ENCODE measurements at places on chromosomes 11 and 22. TPM values are rescaled to one million over a fixed set of nuclear protein-coding genes. Genes with fewer than 3 reads are reported as not detected.

Gene RIMBP3C
- polyA plus RNA-seq: 0.05 TPM

Gene STT3A
- 115 TPM for polyA plus RNA-seq

Gene CD3G
- polyA plus RNA-seq: 0.39 TPM

Gene PRR33
- not detected for polyA plus RNA-seq

Gene CDKN1C
- 4.3 TPM for polyA plus RNA-seq

GRCh38 chr11:8374716-8375115 is 111.0 kb upstream of the LMO1 start:
- no peaks in the 10 kb centered on the region for H3K36me3 ChIP-seq
- no peaks in the 10 kb centered on the region for H3K4me1 ChIP-seq
- H3K4me3 ChIP-seq: no peak overlapping the region
- DNase-seq: no peak
- H3K27me3 ChIP-seq: peaks cover 5% of the 10 kb centered on the region

- H3K27ac ChIP-seq: no peak overlapping the region
- H3K27me3 ChIP-seq: no peaks in the 10 kb centered on the region
- no peak overlapping the region for H3K4me3 ChIP-seq
- H3K36me3 ChIP-seq: no peaks in the 10 kb centered on the region
- H3K4me1 ChIP-seq: peaks cover 23% of the 10 kb centered on the region
These were observed 17.5 kb upstream of the TEF start for GRCh38 chr22:41364233-41364632.

- H3K27ac ChIP-seq: no peak overlapping the region
- H3K4me3 ChIP-seq: no peak overlapping the region
- no peak for DNase-seq
- no peaks in the 10 kb centered on the region for H3K36me3 ChIP-seq
- H3K4me1 ChIP-seq: peaks cover 6% of the 10 kb centered on the region
- no peaks in the 10 kb centered on the region for H3K27me3 ChIP-seq
These were observed 106.2 kb downstream of the ABTB2 start for GRCh38 chr11:34251589-34251980.

DNA sequence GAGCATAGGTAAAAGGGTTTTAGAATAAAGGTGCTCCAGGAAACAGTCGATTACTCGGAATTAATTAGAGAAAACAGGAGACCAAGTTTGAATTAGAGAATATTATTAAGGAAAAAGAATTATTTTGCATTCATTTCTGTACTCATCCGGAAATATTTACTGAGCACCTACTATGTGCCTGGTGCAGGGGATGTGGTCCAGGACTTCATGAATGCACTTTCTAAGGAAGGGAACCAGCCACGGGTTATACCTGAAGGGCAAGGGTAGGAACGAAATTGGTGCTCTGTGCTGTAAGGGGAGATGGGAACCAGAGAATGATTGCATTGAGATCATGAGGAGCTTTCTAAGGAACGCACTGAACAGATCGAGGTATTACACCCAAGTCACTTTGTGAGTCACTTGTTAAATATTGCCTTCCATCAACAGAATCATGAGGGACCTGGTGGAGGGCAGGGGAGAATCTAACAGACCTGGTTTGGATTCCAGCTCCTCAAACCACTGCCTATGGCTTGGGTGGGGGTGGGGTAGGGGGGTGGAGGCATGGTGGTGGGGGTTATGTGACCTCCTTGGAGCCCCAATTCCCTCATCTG is 40.9 kb downstream of the C11orf96 start:
- H3K36me3 ChIP-seq: no peaks in the 10 kb centered on the region
- no peak overlapping the region for H3K4me3 ChIP-seq
- DNase-seq: no peak
- H3K27ac ChIP-seq: no peak overlapping the region

DNA sequence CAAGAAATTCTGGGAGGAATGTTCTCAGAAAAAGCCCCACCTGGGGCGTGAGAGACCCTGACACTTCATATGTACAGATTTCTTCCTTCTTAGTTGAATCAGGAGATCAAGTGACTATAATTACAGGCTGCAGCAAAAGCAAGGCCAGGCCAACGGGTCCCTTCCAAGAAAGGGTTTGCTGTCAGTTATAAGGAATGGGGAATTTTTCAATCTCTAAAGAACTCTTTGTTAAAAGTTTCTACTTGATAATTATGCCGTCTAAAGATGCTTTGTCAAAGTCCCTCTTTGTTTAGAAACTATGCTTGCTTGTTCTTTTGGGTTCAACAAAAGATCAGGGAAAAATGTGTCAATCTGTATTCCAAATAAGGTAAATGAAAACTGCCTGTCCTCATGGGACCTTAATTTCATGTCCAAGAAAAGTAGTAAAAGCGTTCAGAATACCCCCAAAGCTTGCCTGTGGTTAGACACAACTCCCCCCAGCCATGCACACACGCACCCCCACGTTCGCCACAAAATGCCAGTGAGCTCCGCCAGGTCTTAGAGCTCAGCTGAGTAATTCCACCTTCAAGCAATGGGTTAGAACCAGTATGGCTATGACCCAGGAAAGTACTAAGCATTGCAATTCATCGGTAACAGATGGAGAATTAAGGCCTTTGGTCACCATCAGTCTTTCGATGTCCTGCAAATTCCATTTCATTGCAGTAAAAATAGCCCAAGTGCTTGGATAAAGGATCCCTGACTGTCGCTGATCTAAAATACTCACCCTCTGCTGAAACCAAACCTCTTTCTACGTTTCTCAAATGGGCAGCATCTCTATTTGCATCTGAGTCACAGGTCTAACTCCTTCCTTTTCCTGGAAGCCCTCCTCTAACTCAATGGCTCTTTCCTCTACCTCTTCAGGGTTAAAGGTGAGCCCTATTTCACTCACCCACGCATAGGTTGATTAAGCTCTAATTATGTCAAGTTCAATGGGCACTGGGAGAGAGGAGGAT is 419.2 kb upstream of the SYN3 start:
- H3K4me1 ChIP-seq: no peaks in the 10 kb centered on the region
- no peak for DNase-seq
- H3K27ac ChIP-seq: no peak overlapping the region

GRCh38 chr11:15884141-15884540 is 472.2 kb downstream of the SOX6 start:
- no peak for DNase-seq
- H3K4me1 ChIP-seq: no peaks in the 10 kb centered on the region
- no peak overlapping the region for H3K27ac ChIP-seq
- H3K27me3 ChIP-seq: no peaks in the 10 kb centered on the region

DNA sequence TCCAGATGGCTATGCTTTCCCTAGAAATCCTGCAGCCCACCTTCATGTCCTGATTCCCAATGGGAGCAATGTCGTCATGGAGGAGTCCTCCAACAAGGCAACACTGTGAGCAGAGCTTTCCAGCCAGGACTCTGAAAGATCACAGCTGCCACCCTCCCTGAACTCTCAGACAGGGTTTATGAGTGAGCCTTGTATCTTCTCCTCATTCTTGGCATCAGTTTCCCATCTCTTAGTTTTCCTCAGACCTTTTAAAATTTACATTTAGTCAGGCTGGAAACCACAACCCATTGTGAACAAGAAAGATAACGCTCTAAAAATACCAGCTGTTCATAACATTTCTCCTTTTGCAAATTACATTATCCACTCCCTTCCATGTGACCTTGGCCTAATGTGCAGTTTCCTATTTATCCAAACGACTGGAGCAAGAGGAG is 15.6 kb upstream of the LYVE1 start:
- no peaks in the 10 kb centered on the region for H3K4me1 ChIP-seq
- H3K36me3 ChIP-seq: no peaks in the 10 kb centered on the region
- peak overlapping the region; percentile 11 for H3K27ac ChIP-seq
- no peak for DNase-seq

GRCh38 chr11:59437770-59438169 is 1.5 kb downstream of the OR5A1 start:
- H3K4me3 ChIP-seq: no peak overlapping the region
- DNase-seq: no peak
- no peaks in the 10 kb centered on the region for H3K4me1 ChIP-seq
- no peak overlapping the region for H3K27ac ChIP-seq
- no peaks in the 10 kb centered on the region for H3K36me3 ChIP-seq

DNA sequence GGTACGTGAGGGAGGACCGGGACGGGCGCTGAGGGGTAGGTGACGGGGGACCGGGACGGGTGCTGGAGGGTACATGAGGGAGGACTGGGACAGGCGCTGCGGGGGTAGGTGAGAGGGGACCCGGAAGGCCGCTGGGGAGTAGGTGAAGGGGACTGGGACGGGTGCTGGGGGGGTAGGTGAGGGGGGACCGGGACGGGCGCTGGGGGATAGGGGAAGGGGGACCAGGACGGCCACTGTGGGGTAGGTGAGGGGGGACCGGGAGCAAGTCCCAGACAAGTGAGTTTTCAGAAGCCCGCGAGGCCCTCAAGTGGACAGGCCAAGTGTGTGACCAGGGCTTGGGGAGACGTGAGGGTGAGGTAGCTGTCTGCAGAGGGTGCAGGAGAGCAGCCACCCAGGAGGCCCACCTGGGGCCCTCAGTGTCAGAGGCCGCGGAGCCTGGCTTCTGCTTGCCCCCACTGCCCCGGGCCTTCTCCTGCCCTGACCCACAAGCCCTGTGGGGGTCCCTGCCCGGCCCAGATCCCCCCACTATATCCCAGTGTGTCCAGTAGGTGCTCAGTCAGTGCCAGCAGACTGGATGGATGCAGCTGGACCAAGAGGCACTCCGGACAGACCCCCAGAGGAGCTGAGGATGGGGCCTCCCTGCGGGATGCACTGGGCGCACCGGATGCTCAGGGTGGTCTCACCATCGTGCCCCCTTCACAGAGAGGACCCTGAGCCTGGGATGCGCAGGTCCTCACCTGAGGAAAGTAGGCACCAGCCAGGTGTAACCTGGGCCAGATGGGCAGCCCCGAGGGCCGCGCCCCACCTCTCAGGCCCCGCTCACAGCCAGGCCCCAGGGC is 44.2 kb upstream of the TH start:
- H3K27me3 ChIP-seq: no peaks in the 10 kb centered on the region
- no peak overlapping the region for H3K27ac ChIP-seq
- H3K4me3 ChIP-seq: no peak overlapping the region
- H3K4me1 ChIP-seq: peaks cover 4% of the 10 kb centered on the region

DNA sequence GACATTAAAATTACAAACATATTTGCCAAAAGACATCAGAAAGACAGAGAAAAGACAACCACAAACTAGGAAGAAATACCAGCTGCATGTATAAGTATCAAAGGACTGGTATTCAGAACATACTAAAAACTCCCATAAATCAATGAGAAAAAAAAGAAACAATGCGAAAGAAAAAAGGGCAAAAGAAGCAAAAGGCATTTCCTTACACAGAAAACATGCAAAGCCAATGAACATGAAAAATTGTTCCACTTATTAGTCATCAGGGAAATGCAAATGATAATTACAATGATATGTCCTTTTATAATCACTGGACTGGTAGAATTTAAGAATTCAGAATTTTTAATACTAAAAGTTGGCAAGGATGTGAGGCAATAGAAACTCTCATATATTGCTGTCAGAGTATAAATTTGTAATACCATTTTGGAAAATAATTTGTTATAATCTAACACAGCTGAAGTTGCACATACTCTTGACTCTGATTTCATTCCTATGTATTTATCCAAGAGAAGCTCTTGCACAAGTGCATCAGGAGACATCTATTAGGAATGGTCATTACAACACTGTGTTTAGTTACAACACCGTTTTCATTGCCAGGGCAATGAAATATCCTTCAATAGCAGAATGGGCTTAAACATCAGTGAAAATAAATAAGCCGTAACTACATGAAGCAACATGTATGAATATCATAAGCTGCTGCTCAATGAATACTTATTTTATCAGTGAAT is 279.7 kb downstream of the SWAP70 start:
- no peak for DNase-seq
- H3K36me3 ChIP-seq: no peaks in the 10 kb centered on the region
- no peaks in the 10 kb centered on the region for H3K27me3 ChIP-seq
- H3K4me3 ChIP-seq: no peak overlapping the region

GRCh38 chr11:75762885-75763284 is 5.7 kb upstream of the DGAT2 start:
- no peaks in the 10 kb centered on the region for H3K27me3 ChIP-seq
- peaks cover 46% of the 10 kb centered on the region for H3K4me1 ChIP-seq
- no peaks in the 10 kb centered on the region for H3K36me3 ChIP-seq
- peak overlapping the region; percentile 75 for H3K27ac ChIP-seq
- DNase-seq: peak; percentile 51

DNA sequence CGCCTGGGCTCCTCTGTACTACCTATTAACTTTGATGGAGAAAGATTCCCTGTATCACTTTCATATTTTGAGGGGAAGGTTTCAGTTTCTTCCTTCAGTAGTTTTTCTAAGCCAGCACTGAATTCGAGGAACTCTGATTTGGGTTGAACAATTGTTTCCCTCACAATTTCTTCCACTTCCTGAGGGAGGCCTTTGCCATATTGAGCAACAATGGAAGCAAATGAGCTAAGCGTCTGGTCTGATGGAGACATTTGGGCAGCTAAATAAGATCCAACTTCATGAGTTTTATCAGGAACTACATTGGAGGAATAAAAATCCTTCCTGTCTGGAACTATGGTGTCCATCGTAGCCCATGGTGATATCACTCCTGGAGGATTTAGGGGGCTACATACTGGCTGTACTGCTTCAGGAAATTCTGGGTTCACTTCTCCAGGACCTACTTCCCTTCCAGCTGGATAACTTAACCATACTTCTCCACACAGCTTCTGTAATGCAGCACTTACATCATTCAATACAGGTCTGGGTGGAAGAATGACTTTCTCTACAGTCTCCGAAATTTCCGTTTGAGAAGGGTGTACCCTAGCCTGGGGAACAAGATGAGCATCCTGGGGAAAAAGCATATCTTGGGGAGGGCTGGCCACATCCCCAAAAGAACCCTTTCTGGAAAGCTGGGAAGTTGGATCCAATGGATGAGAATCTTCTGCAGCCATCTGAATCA is 38.9 kb upstream of the CCDC89 start:
- H3K27ac ChIP-seq: no peak overlapping the region
- no peaks in the 10 kb centered on the region for H3K4me1 ChIP-seq
- no peaks in the 10 kb centered on the region for H3K36me3 ChIP-seq
- H3K4me3 ChIP-seq: no peak overlapping the region

DNA sequence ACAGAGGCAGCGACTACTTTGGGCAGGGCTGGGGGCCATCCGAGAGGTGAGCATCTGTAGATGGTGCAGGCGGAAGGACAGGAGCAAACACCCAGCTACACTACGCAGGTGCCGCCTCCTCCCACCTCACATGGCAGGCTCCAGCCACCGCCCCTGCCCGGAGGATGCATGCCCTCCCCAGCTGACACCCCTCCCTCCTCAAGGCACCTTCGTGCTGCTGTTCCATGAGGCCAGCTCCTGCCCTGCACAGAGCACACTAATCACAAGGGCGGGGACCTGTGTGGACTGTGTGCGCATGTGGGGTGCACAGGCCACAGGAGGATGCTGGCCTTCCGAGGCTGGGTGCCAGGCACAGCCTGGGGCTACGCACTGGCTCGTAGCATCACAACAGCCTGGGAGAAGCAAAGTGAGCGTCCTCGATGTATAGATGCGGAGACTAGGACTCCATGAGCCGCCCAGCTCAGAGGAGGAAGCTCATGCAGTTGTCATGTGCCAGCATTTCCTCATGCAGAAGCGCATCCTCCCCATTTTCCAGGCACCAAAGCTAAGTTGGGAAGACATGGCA is 32.8 kb upstream of the HMOX1 start:
- peaks cover 5% of the 10 kb centered on the region for H3K4me1 ChIP-seq
- H3K36me3 ChIP-seq: peaks cover 20% of the 10 kb centered on the region
- no peak for DNase-seq
- no peak overlapping the region for H3K4me3 ChIP-seq
- H3K27me3 ChIP-seq: no peaks in the 10 kb centered on the region
